Testis (tissue), 5 donors: ENCODE measurements at places on chromosomes 2 and 18. TPM values are rescaled to one million over a fixed set of nuclear protein-coding genes. Genes with fewer than 3 reads are reported as not detected.

Gene PDCD1
- 0.39 TPM for total RNA-seq

Gene GPATCH11
- 16.6 TPM for total RNA-seq

- DNase-seq = peak; percentile 41
Observed at GRCh38 chr2:58428096-58429013, 187.2 kb upstream of the FANCL start.

- DNase-seq = peak; percentile 67
Observed at GRCh38 chr2:64652231-64653108, 1.2 kb downstream of the SERTAD2 start.
